Kidney tubule cell (primary cell): ENCODE measurements at places on chromosomes 3 and 15.

DNA sequence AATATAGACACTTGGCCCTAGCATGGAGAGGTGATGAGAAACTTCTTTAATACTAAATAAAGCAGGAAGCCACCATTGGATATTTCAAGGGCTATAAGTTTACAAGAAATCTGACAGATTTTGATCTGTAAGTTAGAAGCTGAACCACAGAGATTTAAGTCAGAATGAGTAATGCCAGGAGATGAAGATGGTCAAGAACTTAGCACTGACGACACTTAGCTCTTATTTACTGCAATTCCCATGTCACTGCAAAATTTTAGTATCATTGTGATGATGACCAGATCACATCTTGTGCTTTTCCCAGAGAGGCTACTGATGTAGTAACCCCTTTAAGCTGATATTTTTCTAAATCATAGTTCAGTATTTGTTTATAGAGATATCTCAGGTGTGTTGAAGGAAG is 59.4 kb upstream of the CD96 start:
- DNase-seq, result no peak

GRCh38 chr3:80060664-80061063 is 292.9 kb upstream of the ROBO1 start:
- no peak for DNase-seq

- DNase-seq, result peak; percentile 31
These were observed 532 bp downstream of the B4GALT4 start for GRCh38 chr3:119240101-119240590.

GRCh38 chr3:153232851-153233271 is 70.8 kb downstream of the RAP2B start:
- DNase-seq, result no peak

DNA sequence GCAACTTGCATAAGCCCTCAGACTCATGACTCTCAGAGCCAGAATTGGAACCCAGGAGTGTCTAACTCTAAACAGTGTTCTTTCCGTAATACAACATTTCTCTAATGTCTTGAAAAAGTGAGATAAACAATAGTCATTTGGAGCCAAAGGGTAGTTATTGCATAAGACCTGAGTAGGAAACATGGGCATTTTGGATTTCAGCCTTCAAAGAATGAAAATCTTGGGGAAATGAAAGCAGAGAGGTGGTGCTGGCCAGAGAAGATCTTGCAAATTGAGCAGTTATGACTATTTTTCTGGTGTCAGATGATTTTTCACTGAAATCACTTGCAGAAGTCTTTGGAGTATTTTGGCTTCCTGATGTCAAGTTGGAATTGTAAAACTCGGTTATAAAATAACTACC is 379.4 kb downstream of the DIPK2A start:
- no peak for DNase-seq

DNA sequence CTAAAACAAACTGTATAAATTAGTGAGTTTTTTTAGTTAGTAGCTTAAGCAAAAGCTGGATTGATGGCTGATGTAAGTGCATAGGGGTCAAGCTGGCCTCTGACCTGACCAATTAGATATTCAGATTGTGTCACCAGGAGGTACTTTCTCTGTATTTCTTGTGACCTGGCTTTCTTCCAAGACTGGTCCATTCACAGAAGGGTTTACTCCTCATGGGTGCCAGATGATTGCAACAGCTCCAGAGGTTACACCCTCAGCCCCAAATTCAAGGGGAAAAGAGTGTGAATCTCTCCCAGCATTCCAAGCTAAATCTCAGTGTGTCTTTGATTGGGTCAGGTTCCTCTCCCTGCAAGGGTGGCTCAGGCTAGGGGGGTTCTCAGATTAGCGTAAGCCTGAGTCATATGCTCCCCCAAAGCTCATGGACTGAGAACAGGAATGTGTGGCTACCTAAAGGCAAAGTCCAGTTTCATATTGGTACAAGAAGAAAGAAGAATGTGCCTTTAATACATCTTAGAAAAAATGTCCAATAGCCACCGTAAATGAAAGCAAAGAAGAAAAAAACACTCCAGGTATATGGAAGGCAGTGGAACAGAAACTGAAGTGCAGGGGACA is 16.5 kb downstream of the PML start:
- DNase-seq, result peak; percentile 54

- DNase-seq, result peak; percentile 50
These were observed 52.0 kb downstream of the SMAD3 start for GRCh38 chr15:67117370-67117769.

DNA sequence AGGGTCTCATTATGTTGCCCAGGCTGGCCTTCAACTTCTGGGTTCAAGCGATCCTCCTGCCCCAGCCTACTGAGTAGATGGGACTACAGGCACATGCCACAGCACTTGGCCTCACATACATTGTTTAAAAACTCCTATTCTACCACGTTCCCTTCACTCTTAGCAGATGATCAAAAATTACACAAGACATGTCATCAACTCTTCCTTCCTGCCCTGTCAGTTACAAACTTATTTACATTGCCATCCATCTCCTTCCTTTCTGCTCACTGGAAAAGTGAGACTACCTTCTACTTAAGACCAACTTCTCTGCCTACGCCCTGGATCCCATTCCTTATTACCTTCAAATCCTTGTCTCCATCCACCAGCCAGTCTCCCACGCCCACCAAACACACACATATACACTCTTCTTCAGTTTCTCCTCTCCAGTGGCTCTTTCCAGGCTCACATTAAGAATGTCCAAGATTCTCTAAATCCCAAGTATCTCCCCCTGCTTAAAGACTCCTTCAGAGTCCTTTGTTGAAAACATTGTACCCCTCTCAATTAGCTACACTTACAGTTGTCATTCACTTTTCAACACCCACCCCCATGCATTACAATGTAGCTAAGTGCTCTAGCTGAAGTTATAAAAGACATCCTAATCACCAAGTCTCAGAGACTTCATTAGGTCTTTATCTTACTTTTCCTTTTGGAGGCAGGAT is 4.3 kb downstream of the PEAK1 start:
- DNase-seq, result no peak

DNA sequence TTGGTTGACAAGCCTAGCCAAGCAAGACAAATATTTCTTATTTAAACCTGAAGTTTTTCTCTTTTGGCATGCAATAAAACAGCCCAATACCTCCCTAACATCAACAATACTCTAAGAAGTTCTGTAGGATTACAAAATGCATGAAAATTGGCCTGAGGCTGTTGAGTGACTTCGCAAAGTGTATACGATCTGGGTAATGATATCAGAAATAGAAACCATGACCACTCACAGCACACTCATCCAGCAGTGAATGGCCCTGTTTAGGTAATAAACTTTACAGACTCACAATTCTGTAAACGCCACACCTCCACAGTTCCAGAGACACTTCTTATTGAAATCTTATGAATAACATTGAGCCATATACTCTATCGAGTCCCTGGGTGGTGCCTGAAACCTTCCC is 83.0 kb upstream of the NAALADL2 start:
- no peak for DNase-seq

- peak; percentile 63 for DNase-seq
These were observed 274.2 kb downstream of the LRTM1 start for GRCh38 chr3:54653456-54654195.

- DNase-seq, result no peak
These were observed 24.7 kb downstream of the EOGT start for GRCh38 chr3:68988740-68989139.

GRCh38 chr3:100702082-100702979 is 7.0 kb upstream of the TFG start:
- DNase-seq, result no peak

- peak; percentile 39 for DNase-seq
These were observed 182.4 kb downstream of the SHQ1 start for GRCh38 chr3:72665701-72666446.

DNA sequence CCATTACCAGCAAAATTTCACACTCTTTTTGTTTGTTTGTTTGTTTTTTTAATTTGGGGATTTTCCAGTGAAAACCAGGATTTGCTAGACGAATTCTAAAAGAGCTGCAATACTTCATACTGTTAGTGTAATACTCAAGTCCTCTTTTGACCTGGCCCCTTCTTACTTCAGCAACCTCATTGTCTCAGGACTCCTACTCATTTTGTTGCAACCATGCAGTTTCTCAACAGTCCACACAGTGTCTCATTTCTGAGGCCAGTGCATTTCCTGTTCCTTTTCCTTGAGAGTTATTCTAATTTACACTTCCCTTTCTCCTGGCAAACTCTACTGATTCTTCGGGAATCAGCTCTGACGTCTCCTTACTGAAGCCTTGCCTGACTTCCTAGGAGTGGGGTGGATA is 35.6 kb downstream of the NSUN3 start:
- no peak for DNase-seq

GRCh38 chr15:76078285-76078877 is 18.6 kb downstream of the TMEM266 start:
- DNase-seq, result no peak

GRCh38 chr3:107594870-107595269 is 72.1 kb downstream of the BBX start:
- DNase-seq, result no peak

- DNase-seq, result peak; percentile 71
These were observed 24.9 kb upstream of the GATM start for GRCh38 chr15:45402955-45403877.
